ENCODE measurements at places on chromosomes 2 and 18.
A peak's percentile ranks its signal among the peaks of the same experiment; 100 is the strongest.

DNA sequence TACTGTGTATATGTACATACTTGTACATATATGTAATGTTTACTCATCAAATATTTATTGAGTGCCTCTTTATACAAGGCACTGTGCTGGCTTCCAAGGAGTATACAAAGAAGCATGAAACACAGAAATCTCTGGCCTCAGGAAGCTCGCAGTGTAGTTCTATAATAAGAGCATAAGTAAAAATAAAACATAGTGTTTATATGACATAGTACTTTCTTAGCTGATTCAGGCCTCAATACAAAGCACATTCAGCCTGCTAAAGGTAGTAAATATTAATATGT lies 13.9 kb downstream of the STAMBP start:
- H3K36me3 ChIP-seq: peaks cover 18% of the 10 kb centered on the region
- DNase-seq: no peak
- no peak overlapping the region for H3K27ac ChIP-seq
- no peak overlapping the region for H3K4me3 ChIP-seq
- H3K4me1 ChIP-seq: peaks cover 32% of the 10 kb centered on the region
- H3K27me3 ChIP-seq: no peaks in the 10 kb centered on the region

- no peak overlapping the region for H3K27ac ChIP-seq
- H3K36me3 ChIP-seq: no peaks in the 10 kb centered on the region
- no peaks in the 10 kb centered on the region for H3K27me3 ChIP-seq
- no peak overlapping the region for H3K4me3 ChIP-seq
Observed at GRCh38 chr18:39591649-39592048, 2026.1 kb upstream of the CELF4 start.

DNA sequence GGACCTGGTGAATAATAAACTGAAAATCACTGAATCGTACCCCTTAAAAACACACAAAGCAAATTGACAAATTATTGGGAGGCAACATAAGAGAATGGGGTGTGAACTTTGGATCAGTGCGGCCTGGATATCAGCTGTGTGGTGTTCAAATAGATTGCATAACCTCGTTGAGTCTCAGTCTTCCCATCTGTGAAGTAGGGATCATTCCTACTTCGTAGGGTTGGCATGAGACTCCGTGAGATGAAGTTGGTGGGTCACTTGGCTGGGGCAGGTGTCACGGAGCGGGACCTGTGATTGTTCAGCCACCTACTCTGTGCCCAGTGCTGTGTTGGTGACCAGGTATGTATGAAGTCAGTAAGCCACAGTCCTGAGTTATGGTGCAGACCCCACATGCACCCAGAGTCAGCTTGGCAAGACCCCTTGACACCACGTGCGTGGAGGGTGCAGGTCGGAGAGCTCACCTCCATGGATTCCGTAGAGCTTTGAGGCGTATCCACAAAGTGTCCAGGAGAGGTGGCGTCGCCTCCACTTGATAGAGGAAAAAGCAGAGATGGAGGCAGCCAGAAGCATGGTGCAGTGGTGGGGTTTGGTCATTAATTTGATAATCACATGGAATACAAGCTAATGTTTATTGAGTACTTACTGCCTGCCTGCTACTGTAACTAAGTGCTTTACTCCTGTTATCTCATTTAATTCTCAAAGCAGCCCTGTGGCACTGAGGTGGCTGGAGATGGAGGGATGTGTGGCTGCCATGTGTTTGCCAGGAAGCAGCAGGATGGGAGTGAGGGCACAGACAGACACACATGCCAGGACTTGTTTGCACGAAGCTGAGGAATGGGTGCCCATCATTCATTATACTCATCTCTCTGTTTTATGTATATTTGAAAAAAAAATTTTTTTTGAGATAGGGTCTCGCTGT lies 35.8 kb downstream of the HPCAL1 start:
- H3K4me3 ChIP-seq: no peak overlapping the region
- no peaks in the 10 kb centered on the region for H3K36me3 ChIP-seq
- no peaks in the 10 kb centered on the region for H3K27me3 ChIP-seq
- H3K4me1 ChIP-seq: peaks cover 12% of the 10 kb centered on the region
- no peak overlapping the region for H3K27ac ChIP-seq
- peak; percentile 10 for DNase-seq

GRCh38 chr2:223090540-223091235 lies 38.7 kb downstream of the KCNE4 start:
- no peaks in the 10 kb centered on the region for H3K27me3 ChIP-seq
- DNase-seq: no peak
- no peaks in the 10 kb centered on the region for H3K36me3 ChIP-seq

- H3K36me3 ChIP-seq: peaks cover 17% of the 10 kb centered on the region
- no peak for DNase-seq
- no peak overlapping the region for H3K4me3 ChIP-seq
- peaks cover 8% of the 10 kb centered on the region for H3K4me1 ChIP-seq
Observed at GRCh38 chr2:210442878-210443277, 33.7 kb downstream of the LANCL1 start.

- no peaks in the 10 kb centered on the region for H3K36me3 ChIP-seq
- no peak overlapping the region for H3K4me3 ChIP-seq
- H3K4me1 ChIP-seq: no peaks in the 10 kb centered on the region
- no peak overlapping the region for H3K27ac ChIP-seq
- no peaks in the 10 kb centered on the region for H3K27me3 ChIP-seq
- DNase-seq: no peak
Observed at GRCh38 chr2:50991602-50992001, 40.3 kb downstream of the NRXN1 start.

DNA sequence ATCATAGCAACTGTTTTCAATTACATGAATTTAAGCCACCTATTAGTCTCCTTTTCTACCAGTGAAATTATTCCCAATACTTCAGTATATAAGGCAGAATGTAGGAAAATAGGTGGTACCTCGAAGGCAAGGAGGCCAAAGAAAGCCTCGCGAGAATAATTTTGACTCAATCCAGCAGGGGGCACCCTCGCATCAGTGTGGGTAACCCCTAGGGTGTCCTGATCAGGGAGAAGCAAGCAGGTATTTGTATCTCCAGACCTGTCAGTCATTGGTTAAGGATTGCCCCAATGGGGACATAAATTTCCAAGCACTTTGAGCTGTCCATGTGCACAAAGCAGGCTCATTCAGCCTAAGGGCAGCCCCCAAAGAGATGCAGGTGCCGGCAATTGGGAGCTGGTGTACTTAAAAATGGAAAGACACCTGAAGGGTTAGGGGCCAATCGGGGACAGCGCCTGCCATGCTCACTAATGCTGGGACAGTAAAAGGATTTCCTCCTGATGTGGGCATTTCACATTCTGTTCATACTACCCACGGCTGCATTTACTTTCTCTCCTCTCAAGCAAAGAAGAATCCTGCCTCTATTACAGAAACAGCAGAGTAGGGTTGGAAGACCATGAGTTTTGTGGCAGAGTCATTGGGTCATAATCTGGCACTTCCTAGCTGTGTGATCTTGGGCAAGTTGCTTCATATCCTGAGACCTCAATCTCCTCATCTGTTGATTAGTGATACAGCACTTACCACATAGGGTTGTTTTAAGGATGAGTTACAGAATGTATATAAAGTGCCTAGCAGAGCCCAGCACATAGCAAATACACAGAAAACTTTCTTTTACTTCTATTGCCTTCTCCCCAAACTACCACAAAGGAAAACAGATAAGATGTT lies 136.1 kb downstream of the ICOS start:
- H3K27ac ChIP-seq: no peak overlapping the region
- H3K4me3 ChIP-seq: no peak overlapping the region
- peaks cover 4% of the 10 kb centered on the region for H3K36me3 ChIP-seq
- peak; percentile 68 for DNase-seq
- H3K4me1 ChIP-seq: peaks cover 9% of the 10 kb centered on the region
- peaks cover 21% of the 10 kb centered on the region for H3K27me3 ChIP-seq

- no peak overlapping the region for H3K27ac ChIP-seq
- no peak for DNase-seq
- H3K4me1 ChIP-seq: peaks cover 5% of the 10 kb centered on the region
- H3K36me3 ChIP-seq: no peaks in the 10 kb centered on the region
- H3K4me3 ChIP-seq: no peak overlapping the region
- peaks cover 33% of the 10 kb centered on the region for H3K27me3 ChIP-seq
Observed at GRCh38 chr2:138779406-138779780, 797 bp downstream of the NXPH2 start.

GRCh38 chr2:172734711-172735581 lies 699 bp upstream of the RAPGEF4 start:
- peaks cover 68% of the 10 kb centered on the region for H3K27me3 ChIP-seq
- DNase-seq: no peak
- H3K27ac ChIP-seq: no peak overlapping the region
- H3K36me3 ChIP-seq: peaks cover 5% of the 10 kb centered on the region
- H3K4me1 ChIP-seq: no peaks in the 10 kb centered on the region

- no peaks in the 10 kb centered on the region for H3K27me3 ChIP-seq
- DNase-seq: no peak
- no peak overlapping the region for H3K27ac ChIP-seq
- H3K36me3 ChIP-seq: no peaks in the 10 kb centered on the region
Observed at GRCh38 chr2:76584474-76584873, 873.8 kb upstream of the GCFC2 start.

GRCh38 chr2:227180770-227181169 lies 16.3 kb downstream of the COL4A3 start:
- no peak overlapping the region for H3K27ac ChIP-seq
- no peaks in the 10 kb centered on the region for H3K4me1 ChIP-seq
- no peak for DNase-seq
- H3K27me3 ChIP-seq: peaks cover 12% of the 10 kb centered on the region
- no peak overlapping the region for H3K4me3 ChIP-seq

DNA sequence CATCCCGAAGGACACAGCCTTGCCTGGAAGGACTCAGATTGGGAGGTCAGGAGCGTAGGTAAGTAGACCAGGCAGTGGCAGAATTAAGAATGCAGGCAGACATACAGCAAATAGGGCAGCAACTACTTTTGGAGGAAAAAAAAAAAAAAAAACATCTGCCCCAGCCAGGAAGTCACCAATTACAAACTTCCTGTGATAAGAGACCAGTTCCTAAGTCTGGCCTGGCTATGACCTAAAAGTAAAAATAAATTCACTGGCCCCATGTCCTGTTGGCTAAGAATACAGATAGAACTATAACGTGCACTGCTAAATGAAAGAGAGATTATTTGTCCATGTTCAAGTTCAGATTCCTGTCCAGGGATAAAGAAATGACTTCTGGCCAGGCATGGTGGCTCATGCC lies 45.2 kb upstream of the NOSTRIN start:
- H3K36me3 ChIP-seq: no peaks in the 10 kb centered on the region
- H3K27me3 ChIP-seq: no peaks in the 10 kb centered on the region
- H3K4me3 ChIP-seq: peak overlapping the region; percentile 36
- peak overlapping the region; percentile 72 for H3K27ac ChIP-seq
- H3K4me1 ChIP-seq: peaks cover 28% of the 10 kb centered on the region
- no peak for DNase-seq

DNA sequence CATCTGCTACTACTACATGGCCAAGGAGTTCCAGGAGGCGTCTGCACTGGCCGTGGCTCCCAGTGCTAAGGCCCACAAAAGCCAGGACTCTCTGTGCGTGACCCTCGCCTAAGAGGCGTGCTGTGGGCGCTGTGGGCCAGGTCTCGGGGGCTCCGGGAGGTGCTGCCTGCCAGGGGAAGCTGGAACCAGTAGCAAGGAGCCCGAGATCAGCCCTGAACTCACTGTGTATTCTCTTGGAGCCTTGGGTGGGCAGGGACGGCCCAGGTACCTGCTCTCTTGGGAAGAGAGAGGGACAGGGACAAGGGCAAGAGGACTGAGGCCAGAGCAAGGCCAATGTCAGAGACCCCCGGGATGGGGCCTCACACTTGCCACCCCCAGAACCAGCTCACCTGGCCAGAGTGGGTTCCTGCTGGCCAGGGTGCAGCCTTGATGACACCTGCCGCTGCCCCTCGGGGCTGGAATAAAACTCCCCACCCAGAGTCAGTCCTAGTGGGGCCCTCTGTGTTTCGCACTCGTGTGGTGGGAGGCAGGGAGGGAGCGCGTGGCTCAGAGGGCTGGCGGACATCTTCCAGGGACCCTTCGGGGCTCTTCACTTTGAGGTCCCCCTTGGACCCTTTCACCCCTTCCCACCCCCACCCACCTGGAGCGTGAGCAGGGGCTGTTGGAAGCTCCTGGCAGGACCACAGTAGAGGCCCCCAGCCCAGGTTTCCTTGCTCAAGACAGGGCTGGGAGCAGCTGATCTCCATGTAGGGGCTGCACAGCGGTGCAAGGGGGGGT lies 5.7 kb downstream of the GPR35 start:
- H3K27me3 ChIP-seq: no peaks in the 10 kb centered on the region
- no peak overlapping the region for H3K4me3 ChIP-seq
- H3K4me1 ChIP-seq: no peaks in the 10 kb centered on the region
- DNase-seq: peak; percentile 53

DNA sequence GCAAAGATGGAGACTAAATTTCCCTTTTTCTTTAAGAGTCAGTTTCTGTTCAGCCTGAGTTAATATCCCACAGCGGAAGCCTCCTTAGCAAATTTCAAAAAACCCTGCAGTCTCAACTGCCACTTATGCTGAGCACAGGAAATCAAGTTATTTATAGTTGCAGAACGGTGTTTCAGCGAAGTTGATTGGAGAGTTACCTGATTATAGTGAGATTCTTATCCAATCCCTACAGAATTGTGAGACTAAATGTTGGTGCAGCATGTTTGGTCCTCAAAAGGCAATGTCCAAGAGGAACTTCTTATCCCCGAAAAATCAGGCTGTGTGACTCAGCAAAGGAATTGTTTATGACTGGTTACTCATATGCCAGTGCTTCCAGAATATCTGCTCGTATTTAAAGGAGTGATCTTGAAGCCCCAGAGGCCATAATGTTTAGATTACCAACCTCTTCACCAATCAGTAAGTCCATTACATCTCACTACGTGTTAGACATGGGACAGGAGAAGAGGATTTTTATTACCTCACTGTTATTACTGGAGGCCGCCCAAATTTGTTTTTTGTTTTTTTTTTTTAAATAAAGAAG lies 67.9 kb downstream of the LRRFIP1 start:
- H3K4me1 ChIP-seq: peaks cover 66% of the 10 kb centered on the region
- no peak for DNase-seq
- no peaks in the 10 kb centered on the region for H3K27me3 ChIP-seq
- H3K36me3 ChIP-seq: peaks cover 6% of the 10 kb centered on the region
- H3K27ac ChIP-seq: peak overlapping the region; percentile 94

GRCh38 chr2:34534761-34535160 lies 935.7 kb upstream of the FAM98A start:
- H3K4me3 ChIP-seq: no peak overlapping the region
- DNase-seq: no peak
- H3K4me1 ChIP-seq: no peaks in the 10 kb centered on the region
- H3K27ac ChIP-seq: no peak overlapping the region
- H3K36me3 ChIP-seq: no peaks in the 10 kb centered on the region

- no peak overlapping the region for H3K4me3 ChIP-seq
- H3K4me1 ChIP-seq: no peaks in the 10 kb centered on the region
- H3K36me3 ChIP-seq: no peaks in the 10 kb centered on the region
- DNase-seq: peak; percentile 20
Observed at GRCh38 chr2:131035112-131035825, 58.0 kb downstream of the FAM168B start.
